ENCODE measurements at places on chromosomes 7 and 10.

DNA sequence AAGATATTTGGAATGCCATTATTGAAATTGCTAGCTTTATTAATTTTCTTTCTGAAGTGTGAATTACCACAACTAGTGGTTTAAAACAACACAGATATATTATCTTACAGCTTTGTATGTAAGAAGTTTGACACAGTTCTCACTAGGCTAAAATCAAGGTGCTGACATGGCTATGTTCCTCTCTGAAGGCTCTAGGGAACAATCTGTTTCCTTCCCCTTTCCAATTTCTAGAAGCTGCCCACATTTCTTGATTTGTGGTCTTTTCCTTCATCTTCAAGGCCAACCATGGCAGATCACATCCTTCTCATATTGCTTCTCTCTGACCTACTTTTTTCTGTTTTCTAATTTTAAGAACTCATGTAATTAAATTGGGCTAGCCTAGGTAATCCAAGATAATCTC is 43.3 kb upstream of the SLC26A3 start:
- no peak for DNase-seq

DNA sequence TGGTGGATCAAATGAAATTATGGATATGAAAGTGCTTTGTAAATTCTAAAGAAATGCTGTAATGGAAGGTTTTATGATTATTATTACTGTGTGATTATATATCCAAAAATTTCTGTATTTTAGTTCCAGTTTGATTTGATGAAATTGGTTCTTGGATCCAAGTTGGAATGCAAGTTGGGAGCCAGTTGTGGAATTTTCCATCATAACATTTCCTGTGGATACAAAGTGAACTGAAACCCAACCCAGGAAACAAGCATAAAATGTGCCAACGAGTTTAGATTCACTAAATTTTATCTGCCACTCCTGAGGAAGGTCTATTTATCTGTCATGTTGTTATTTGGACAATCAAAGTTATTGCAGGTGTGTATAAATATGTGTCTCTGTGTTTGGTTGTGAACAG is 131.4 kb upstream of the MDFIC start:
- DNase-seq, result no peak

DNA sequence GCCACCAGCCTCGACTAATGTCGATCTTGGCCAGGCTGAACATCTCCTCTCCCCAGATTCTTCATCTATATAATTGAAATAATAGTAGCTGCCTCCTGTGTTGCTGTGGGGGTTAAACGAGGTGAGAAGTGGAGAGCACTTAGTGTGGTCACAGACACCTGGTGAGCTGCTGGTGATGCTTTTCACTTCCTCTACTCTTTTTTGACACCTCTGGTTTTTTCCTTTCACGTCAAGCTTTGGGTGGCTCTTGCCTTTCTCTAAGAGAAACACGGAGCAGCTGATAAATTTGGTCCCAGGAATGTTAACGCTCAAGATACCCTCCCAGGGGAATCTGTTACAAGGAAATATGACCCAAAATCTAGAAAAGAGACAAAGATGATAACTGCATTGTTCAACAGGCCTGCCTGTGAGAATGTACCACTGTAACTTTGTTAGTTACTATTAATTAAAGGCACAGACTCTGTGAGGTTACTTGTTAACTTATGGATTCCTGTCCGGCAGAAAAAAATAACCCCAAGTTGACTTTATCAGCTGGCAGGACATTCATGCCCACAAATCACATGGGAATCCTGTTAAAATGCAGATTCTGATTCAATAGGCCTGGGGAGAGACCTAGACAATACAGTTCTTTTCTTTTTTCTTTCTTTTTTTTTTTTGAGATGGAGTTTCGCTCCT is 9.5 kb upstream of the NPFFR1 start:
- DNase-seq, result no peak

DNA sequence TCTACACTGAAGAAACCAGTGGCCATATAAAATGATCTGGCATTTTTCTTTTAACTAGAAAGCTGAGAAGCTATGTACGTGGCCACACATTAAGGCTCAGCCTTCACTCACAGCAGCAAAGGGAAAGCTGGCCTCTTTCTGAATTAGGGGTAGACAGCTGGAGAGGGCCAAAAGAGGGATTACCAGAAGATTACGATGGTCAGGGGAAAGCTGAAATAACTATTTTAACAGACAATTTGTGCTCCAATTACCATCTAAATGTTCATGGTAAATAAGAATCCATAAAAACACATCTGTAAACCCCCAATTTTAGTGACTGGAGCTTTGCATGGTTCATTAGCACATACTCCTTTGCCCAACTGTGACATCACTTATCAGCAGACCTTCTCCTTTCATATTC is 314.3 kb downstream of the HPSE2 start:
- DNase-seq, result no peak

GRCh38 chr7:51577390-51577789 is 260.8 kb upstream of the COBL start:
- DNase-seq, result no peak

Data from T47D (cell line).